Activated naive CD8-positive, alpha-beta T cell treated with anti-CD3 and anti-CD28 coated beads, Interleukin-2, amount 50 U/mL, for 16 hours (primary cell): ENCODE measurements at places on chromosomes 6 and 20.

GRCh38 chr6:145838305-145838704, 23.7 kb upstream of the FBXO30 start:
- DNase-seq, result no peak

DNA sequence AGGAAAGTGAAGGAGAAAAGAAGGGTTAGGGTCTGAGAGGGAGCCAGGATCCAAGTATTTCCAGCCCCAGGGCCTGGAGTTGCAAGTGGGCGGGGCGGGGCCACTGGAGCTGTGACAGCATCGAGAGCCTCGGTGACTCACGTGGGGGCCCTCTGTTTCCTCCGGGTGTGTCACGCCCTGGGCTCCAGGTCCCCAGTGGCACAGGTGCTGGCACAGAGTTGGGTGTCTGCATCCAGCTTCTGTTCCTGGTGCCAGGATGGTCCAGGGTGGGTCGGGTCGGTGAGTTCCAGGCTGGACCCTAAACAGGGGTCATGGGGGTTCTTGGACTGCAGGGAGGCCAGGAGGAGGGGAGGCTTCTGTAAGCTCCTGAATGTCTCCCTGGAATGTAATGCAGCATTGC, 16.7 kb downstream of the RAET1L start:
- no peak for DNase-seq

DNA sequence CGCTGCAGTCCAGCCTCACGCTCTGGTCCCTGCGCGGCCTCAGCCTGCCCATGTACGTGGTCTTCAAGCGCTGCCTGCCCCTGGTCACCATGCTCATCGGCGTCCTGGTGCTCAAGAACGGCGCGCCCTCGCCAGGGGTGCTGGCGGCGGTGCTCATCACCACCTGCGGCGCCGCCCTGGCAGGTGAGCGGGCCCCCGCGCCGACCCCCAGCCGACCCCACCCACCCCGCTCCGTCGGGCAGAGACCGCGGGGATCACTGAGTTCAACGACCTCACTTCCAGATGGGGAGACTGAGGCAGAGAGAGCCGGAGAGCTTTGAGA, 545 bp downstream of the SLC35D3 start:
- no peak for DNase-seq

DNA sequence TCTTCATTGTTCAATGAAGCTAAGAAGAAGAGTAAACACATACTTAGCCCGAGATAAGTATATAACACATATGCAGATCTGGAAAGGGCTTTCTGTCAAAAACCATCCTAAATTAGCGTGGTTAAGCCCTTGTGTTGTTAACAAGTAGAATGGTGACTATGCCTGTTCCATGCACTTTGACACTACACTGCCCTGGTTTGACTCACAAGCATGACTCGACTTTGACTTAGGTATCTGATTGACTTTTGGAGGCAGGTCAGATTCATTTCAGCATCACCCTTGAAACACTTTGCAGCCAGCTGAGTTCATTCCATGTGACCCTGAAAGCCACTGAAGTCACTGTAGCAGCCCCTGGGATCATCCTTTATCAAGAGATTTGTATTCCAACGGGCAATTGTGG, 239.8 kb downstream of the TBX18 start:
- no peak for DNase-seq
